ENCODE measurements at places on chromosomes 13 and 19.
A peak's percentile ranks its signal among the peaks of the same experiment; 100 is the strongest.

GRCh38 chr13:34372581-34372980 lies 554.6 kb downstream of the RFC3 start:
- DNase-seq = no peak

GRCh38 chr19:50861010-50861409 lies 6.3 kb downstream of the KLK3 start:
- no peak for DNase-seq

DNA sequence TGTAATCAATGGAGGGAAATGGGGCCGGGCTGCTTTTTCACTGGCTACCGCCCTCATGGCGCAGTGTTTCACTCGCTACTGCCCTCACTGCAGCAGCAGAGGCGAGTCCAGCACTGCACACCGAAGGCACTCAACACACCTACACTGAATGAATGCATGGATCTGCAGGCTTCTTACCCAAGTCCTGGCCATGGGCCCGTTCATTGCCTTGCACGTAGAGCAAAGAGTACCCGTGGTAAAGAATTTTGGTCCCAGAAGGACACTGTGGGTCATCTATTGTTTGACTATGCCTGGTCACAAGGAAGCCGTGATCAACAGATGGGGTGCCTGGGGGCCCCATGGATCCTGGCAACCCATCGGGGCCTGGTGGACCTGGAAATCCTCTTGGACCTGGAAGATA lies 144.9 kb downstream of the COL4A1 start:
- DNase-seq = no peak

DNA sequence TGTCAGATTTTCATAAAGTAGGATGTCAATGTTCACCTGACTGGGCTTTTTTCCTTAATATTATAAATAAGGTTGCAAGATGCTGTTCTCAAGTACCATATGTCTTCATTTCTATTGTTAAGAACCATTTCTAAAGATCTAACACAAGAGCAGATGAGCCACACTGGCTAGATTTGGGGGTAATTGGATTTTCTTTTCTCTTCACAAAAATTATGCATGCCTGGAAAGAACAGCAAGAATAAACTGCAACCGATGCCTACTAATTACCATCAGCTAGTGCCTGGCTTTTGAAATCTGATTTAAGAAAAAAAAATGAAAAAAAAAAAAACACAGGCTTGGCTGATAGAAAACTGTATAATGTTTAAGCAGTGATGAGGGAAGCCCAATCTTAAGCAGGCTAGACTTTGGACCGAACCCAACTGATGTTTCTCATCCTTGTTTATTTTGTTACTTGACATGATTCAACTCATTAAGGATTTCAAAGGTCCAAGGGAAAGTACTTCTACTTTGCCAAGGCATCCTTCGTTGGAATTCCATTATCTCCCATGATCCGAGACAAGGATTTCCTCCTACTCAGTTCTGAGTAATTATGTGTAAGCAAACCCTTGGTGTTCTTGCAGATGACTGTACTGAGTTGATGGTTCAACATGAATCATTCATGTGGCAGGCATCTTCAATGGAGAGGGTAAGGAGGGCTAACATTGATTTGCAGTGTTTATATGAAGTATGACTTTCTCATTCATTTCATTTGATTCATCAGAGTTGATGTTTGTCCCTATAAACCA lies 300.5 kb downstream of the SPRY2 start:
- DNase-seq = no peak

DNA sequence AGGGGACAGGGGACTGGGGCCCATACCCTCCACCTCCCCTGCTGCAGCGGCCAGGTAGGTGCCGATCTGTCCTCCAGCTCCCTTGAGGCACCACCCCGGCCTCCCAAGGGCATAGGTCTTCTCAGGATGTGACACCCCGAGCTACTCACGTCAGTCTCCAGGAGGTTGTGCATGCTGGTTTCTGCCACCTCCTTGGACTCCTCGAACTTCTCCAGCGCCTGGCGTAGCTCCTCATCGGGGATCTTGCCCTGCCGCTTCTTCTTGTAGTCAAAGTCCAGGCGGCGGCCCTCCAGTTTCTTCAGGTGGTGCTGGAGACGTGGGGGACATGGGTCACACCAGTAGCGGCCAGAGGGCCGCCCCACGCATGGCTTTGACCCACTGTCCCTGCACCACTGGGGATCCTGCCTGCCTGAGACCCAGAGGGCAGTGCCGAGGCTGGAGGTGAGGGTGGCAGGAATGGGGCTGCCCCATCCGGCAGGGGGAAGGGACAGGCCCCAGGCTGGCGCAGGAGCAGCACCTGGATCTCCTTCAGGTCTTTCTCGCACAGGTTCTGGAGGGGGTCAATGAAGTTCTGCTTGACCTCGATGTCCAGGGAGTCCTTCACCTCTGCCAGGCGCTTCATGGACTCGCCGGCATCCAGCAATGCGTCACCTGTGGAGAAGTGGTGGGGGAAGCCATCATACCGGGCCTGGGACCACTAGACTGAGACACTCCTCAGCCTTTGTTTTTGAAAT lies 20.4 kb downstream of the MPND start:
- DNase-seq = no peak

GRCh38 chr13:113407103-113407530 lies 43.2 kb upstream of the GRTP1 start:
- no peak for DNase-seq

DNA sequence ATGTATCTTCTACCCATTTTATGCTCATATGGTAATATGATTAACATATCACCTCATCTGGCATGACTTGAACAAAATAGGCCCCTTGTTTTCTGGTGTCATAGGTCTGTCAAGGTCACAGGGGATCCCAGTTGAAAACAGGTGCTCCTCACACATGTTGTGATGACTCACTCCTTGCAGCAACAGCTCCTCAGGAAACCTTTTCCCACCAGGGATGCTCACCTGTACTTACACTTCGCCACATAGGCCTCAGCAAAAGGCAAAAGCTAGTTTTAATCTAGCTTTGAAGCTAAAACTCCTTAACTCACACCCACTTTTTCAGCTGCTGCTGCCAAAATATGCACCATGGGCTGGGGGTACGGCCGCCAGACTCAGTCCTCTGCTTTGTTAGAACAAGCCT lies 110.0 kb upstream of the SOX21 start:
- no peak for DNase-seq

- DNase-seq = no peak
Measured at GRCh38 chr13:103810026-103810425, 743.8 kb upstream of the SLC10A2 start.

GRCh38 chr13:87666831-87667230 lies 4.3 kb upstream of the SLITRK5 start:
- no peak for DNase-seq

- DNase-seq = peak; percentile 39
Measured at GRCh38 chr19:5692723-5693194, 2.7 kb downstream of the RPL36 start.
